ENCODE measurements at places on chromosomes 4 and X.

- no peak for DNase-seq
Measured at GRCh38 chrX:1584237-1585011, 7.0 kb upstream of the AKAP17A start.

GRCh38 chrX:39836802-39837420 is 260.8 kb downstream of the BCOR start:
- no peak for DNase-seq

GRCh38 chr4:153521999-153522801 is 56.0 kb downstream of the TMEM131L start:
- DNase-seq = peak; percentile 25

DNA sequence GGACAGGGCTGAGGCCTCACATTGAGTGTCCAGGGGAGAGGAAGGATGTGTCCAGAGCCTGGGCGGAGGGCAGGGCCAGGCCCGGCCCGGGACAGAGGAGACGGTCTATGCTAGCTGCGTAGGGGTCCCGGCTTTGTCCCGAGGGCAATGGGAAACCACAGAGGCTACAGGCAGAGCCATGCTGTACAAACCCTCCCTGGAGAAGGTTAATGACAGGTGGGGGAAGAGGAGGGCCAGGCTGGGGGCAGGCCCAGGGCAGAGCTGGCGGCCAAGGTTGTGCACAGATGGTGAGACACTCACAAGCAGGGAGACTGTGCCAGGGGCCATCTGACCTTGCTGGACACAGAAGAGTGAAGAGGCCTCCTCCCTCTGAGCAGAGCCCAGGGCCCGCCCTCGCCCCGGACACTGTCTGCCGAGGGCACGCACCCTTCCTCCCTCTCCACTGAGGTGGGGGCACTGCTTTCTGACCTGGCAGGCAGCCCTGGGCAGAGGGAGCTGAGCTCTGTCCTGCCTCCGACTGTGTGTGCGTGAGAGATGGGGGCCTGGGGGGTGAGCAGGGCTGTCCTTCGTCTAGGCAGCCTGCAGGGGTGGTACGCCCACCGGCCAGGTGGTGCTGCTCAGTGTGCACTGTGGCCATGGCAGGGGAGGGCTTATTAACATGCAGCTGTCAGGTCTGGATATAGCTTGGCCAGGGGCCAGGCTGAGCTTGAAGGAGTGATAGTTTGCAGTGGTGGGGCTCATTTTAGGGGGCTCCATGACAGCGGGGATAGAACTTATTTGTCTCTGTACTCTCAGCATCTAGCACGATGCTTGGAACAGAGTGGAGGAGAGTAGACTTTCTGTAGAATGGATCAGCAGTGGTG is 75.7 kb upstream of the LRPAP1 start:
- no peak for DNase-seq

DNA sequence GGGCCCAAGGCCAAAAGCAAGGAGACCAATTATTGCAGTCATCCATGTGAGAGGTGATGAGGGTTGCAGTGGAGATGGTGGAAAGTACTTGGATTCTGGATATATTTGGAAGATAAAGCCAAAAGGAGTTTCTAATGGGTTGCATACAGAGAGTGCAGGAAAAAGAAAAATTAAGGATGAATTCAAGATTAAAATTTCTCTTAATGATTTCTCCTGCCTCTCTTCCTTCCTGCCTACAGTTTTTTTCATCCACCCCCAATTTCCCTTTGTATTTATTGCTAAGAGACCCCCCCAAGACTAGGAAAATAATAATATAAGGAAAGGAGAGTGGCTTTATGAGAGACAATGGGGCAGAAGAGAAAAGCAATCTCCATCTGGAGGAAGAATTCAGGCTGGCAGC is 8.6 kb upstream of the FGF5 start:
- DNase-seq = no peak

DNA sequence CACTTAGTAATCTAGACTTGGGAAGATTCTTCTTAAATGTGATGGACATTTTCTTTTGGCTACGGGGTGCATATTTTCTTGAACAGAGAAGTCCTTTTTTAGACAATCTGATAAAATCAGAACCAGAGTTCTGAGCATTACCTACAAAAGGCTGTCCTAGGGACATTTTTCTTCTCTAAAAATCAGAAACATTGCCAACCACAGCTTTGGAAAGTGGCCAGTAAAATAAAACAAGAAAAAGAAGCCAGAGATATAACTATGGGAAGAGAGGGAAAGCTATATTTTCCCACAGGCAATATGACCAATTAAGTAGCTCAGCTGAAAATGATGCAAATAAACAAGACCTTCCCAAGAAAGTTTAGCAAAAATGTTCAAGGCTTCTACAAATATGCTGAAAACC is 55.9 kb downstream of the MXRA5 start:
- DNase-seq = no peak

DNA sequence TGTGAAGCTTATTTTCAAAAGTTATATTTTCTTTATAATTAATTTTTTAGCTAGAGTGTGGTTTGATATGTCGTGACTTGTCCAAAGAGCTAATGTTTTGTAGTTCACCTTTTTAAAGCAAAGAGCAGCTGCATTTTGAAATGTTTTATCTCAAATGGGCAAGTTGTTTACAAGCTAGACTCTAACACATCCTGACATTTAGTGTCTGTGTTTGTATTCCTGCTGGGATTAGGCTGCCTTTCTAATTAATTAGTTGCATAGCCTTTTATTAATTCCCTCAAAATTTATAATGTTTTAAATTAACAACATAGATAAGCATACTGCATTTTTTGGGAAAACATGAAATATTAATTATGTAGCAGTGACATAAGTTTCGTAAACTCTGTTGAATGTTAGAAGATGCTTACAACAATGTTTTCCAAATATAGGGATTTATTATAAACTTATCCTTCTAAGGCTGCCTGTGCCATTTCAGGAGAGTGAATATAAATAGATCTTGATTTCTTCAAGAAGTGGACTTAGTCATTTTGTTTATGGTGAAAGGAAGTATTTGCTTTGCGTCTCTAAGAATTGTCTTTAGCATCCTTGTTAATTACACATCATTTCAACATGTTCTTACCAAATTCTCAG is 37.7 kb upstream of the NUDT6 start:
- no peak for DNase-seq

GRCh38 chr4:145887241-145887991 is 51.2 kb downstream of the ZNF827 start:
- no peak for DNase-seq

GRCh38 chr4:77225022-77225421 is 68.0 kb downstream of the CCNG2 start:
- no peak for DNase-seq

DNA sequence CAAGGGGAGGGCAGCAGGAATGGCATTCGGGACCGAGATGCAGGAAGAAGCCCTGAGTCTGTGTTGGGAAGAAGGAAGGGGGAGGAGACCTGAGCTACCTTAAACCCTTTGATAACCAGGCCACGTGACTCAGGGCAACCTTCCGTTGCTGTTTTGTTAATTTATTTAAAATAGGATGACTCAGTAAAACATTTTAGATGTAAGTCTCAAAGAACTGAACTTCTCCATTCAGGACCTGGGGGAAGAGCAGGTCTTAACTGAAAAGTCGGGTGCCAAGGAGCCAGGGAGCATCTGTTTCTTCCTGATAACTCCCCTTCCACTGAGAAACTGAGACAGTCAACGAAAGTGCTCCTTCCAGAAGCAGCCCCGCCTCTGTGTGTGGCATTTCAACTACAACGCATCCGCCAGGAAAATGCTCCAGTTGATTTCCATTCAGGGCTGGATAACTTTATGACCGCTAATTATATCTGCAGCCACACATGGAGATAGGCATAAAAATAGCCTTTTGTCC is 88.0 kb downstream of the IRF2 start:
- DNase-seq = no peak

DNA sequence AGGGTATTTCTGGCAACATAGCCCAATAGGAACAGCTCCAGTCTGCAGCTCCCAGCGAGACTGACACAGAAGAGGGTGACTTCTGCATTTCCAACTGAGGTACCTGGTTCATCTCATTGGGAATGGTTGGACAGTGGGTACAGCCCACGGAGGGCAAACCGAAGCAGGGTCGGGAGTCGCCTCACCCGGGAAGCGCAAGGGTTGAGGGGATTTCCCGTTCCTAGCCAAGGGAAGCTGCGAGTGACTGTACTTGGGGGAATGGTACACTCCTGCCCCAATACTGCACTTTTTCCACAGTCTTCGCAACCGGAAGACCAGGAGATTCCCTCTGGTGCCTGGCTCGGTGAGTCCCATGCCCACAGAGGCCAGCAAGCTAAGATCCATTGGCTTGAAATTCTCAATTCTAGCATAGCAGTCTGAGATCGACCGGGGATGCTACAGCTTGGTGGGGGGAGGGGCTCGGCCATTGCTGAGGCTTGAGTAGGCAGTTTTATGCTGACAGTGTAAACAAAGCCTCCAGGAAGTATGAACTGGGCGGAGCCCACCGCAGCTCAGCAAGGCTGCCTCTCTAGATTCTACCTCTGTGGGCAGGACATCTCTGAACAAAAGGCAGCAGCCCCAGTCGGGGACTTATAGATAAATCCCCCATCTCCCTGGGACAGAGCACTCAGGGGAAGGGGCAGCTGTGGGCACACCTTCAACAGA is 14.0 kb upstream of the ADAD1 start:
- DNase-seq = no peak

DNA sequence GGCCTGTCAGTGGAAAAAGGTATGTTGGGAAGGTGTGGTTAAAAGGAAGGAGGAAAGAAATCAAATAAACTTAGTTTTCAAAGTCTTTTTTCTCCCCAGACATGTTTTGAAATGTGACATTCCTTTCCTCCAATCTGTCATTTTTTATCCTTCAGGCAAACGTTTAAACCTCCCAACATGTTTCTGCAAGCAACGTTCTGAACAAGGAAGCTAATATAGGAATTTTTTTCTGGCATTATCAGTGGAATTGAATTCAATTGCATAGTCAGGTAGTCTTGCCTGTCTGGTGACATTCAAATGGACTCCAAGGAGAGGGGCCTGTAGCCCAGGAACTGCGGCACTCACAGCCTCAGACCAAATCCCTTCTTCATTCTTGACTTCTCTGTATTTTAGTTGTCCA is 30.0 kb upstream of the RASSF6 start:
- no peak for DNase-seq

DNA sequence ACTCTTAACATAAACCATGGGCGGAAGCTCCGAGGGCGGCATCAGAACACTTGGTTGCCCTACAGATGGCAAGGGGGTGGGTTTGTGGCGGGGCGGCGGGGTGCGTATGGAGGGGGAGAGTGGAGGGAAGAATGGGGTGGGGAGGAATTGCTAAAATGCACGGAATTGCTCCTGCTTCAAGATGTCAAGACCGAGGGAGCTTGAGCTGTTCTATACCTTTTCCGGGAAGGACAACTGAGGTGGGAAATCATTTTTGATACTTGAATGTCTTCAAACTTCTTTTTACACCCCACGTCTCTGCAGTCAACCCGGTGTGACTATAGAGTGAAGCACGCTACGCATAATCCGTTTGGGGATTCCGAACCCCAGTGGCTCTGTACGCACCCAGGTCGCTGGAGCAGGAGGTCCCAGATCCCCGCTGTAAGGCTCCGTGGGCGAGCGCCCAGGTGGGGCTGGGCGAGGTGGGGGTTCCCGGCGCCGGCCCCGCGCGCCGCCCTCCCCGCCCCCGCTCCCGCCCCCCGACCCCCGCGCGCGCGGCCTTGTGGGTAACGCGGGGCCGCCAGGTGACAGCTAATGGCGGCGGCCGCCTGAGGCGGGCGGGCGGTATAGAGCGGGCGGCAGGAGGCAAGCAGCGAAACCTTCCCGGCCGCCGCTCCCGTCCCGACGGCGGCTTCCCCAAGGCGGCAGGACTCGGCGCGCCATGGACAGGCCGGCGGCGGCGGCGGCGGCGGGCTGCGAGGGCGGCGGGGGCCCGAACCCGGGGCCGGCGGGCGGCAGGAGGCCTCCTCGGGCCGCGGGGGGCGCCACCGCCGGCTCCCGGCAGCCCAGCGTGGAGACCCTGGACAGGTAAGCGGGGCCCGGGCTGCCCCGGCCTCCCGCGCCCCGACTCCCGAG is at the start of gene MTMR1:
Gene MTMR1, plus strand, starts transcription at position 566 of the 894 bp plus-strand sequence. Its CDS starts 135 bp downstream, at position 701.
- peak; percentile 50 for DNase-seq

- no peak for DNase-seq
Measured at GRCh38 chr4:145315811-145316225, 135.4 kb upstream of the OTUD4 start.

GRCh38 chr4:173482330-173482931 is 47.6 kb downstream of the HAND2 start:
- DNase-seq = no peak

- no peak for DNase-seq
Measured at GRCh38 chr4:2742081-2742822, 13.9 kb downstream of the TNIP2 start.

- no peak for DNase-seq
Measured at GRCh38 chrX:106954041-106954440, 33.8 kb downstream of the CLDN2 start.

DNA sequence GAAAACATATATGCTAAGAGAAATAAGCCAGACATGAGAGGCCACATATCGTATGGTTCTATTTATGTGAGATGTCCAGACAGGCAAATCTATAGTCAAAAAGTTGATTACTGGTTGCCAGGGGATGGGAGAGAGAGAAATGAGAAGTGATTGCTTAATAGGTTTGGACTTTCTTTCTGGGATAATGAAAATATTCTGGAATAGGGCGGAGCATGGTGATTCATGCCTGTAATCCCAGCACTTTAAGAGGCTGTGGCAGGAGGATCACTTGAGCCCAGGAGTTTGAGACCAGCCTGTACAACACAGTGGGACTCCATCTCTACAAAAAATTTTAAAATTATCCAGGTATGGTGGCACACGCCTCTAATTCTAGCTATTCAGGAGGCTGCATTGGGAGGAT is 22.4 kb downstream of the RBM47 start:
- DNase-seq = no peak

GRCh38 chrX:153971450-153972367 is at the start of gene HCFC1:
Gene HCFC1 (minus strand): TSS chrX:153971818. CDS start chrX:153970840, 978 bp downstream.
- DNase-seq = peak; percentile 78

- no peak for DNase-seq
Measured at GRCh38 chr4:63986253-63986652, 423.0 kb downstream of the TECRL start.

DNA sequence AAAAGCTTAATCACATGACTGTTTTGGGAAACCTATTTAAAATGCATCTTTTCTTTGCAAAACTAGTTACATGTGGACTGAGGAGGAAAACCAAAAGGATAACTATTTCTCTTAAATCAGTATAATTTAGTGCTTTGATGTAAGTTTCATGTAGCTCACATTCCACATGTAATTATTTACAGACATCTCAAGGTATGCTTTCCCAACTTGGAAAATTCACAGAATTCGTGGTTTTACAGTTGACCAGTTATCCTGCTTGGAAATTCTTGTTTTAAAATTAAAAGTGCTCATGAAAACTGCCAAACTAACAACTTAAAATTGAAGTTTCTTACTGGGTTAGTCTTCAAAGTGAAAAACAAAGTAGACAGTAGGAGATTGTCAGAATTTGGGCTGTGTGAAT is 52.4 kb downstream of the EDNRA start:
- DNase-seq = no peak

GRCh38 chrX:47241201-47242011 is 8.6 kb downstream of the USP11 start:
- no peak for DNase-seq

DNA sequence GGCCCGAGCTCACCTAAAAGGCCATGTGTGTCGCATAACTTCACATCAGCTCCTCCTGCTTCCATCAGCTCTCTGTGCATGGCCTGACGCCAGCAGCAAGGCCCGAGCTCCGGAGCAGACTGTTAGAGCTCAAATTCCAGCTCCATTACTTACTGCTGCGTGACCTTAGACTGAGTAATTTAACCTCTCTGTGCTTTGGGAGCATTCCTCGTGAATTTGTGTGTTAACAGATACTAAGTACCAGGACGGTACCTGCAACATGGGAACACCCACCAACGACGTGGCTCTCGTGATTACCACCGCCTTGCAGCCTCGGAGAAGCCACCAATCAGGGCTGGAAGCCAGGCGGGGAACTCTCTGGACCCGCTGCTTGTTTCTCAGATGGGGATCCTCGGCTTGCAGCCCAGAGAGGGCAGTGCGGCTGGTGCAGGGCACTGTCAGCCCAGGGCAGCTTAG is 12.9 kb downstream of the LETM1 start:
- no peak for DNase-seq

All from stimulated activated CD4-positive, alpha-beta T cell treated with anti-CD3 and anti-CD28 coated beads, Interleukin-15, amount 100 ng/mL, for 1 hour (primary cell).